ENCODE measurements at places on chromosomes 13 and 19.

DNA sequence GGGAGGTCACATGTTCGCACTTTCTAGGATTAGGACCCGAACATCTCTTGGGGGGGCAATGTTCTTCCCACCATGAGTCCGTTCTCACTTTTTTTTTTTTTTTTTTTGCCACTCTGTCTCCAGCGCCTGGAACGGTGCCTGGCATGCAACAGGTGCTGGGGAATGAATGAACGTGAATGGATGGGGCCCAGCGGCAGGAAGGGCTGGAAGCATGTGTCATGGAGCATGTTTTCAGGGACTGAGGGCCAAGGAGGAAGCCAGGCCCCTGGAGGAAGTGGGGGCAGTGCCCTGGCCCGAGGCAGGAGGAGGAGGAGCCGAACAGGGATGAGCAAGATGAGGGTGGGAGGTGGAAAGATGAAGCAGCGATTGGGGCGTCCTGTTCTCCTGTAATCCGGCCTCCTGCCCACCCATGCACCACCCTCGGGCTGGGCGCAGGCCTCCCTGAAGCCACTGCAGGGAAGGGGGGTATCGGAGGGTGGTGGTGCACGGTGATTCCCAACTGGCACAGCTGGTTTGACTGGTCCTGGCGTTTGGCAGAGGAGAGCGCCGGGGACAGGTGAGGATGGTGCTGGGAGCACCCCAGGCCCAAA lies 8.8 kb upstream of the SULT2B1 start:
- peak; percentile 55 for DNase-seq

- DNase-seq, result no peak
These were observed 60.0 kb upstream of the WDFY2 start for GRCh38 chr13:51524312-51524711.

- no peak for DNase-seq
These were observed 421.0 kb upstream of the MIR17HG start for GRCh38 chr13:90926459-90926858.

DNA sequence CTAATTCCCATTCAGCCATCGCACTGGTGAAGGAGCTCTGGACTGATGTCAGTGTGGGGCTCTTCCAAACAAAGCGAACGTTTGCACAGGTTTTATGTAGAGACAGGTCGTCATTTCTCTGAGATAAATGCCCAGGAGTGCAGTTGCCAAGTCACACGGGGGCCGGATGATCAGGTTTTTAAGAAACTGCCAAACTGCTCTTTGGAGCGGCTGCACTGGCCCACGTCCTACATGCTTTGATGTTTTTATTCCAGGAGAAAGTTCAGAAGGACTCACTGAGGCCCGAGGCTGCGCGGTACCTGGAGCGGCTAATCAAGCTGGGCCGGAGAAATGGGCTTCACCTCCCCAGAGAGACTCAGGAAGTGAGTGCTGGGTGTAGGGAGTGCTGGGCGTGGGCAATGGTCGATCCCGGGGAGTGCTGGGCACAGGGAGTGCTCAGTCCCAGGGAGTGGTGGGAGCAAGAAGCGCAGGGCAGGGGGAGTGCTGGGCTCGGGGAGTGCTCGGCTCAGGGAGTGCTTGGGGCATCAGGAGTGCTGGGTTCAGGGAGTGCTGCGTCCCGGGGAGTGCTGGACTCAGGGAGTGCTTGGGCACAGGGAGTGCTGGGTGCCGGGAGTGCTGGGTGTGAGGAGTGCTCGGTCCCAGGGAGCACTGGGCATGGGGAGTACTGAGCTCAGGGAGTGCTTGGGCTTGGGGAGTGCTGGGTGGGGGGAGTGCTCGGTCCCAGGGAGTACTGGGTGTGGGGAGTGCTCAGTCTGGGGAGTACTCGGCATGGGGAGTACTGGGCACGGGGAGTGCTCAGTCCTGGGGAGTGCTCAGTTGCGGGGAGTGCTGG lies 10.7 kb downstream of the THOP1 start:
- DNase-seq, result no peak

GRCh38 chr13:57935965-57936364 lies 304.4 kb downstream of the PCDH17 start:
- no peak for DNase-seq

- DNase-seq, result no peak
These were observed 24.1 kb upstream of the CEACAM20 start for GRCh38 chr19:44553478-44554171.

DNA sequence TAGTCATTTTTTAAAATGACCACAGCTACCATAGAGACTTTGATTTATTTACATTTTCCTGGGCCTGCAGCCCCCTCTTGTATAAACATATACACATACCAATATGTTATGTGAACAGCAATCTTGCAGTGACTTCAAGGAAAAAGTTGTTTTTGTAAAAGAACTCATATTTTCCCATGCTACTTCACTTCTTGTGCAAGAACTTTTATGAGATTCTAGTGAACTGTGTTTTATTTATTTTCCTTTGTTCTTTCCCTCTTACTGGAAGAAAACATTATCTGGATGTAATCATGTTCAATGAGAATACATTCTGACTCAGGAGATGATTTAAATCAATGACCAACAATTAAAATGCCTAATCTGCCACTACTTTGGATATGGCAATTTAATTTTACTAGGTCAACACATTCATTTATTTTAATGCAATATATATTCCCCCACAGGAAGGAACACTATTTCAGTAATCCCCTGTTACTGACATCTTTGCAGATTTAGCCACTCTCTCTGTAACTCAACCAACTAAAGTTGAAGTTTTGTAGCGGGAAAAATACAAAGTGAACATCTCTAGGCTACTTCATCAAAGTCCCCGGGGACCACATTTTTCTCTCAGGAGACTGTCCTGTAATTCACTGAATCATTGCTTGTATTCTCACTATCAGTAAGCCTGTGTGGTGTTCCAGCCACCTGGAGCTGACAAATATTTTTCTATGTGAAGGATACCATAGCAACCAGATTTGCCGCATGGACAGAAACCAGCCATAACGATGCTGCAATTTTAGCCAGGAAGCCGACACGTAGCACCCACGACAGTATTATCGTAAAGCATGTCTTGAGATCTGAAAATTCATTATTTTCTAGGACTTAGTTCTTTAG lies 90.5 kb downstream of the STARD13 start:
- no peak for DNase-seq

- DNase-seq, result peak; percentile 13
These were observed 518 bp downstream of the TFDP1 start for GRCh38 chr13:113584870-113585671.
